Activated CD4-positive, CD25-positive, alpha-beta regulatory T cell (primary cell): ENCODE measurements at places on chromosomes 1 and 21.
A peak's percentile ranks its signal among the peaks of the same experiment; 100 is the strongest.

- no peak for DNase-seq
Measured at GRCh38 chr1:156898161-156898566, 4.6 kb downstream of the PEAR1 start.

DNA sequence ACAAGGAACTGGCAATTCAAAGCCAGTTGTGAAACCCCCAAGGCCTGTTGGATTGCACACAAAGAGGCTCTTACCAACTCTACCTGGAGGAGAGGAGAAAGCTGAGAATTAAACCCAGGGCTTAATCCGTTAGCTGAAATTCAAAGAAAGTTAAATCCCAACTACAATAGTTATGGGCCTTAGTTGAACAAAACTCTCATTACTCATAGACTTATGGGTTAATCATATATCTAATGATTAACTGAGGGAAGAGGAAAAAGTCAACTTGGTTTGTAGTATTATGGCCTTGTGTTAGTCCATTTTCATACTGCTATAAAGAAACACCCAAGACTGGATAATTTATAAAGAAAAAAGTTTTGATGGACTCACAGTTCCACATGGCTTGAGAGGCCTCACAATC lies 838.2 kb upstream of the ADGRL2 start:
- DNase-seq: no peak

- no peak for DNase-seq
Measured at GRCh38 chr21:43956670-43957035, 55.5 kb upstream of the TRAPPC10 start.

DNA sequence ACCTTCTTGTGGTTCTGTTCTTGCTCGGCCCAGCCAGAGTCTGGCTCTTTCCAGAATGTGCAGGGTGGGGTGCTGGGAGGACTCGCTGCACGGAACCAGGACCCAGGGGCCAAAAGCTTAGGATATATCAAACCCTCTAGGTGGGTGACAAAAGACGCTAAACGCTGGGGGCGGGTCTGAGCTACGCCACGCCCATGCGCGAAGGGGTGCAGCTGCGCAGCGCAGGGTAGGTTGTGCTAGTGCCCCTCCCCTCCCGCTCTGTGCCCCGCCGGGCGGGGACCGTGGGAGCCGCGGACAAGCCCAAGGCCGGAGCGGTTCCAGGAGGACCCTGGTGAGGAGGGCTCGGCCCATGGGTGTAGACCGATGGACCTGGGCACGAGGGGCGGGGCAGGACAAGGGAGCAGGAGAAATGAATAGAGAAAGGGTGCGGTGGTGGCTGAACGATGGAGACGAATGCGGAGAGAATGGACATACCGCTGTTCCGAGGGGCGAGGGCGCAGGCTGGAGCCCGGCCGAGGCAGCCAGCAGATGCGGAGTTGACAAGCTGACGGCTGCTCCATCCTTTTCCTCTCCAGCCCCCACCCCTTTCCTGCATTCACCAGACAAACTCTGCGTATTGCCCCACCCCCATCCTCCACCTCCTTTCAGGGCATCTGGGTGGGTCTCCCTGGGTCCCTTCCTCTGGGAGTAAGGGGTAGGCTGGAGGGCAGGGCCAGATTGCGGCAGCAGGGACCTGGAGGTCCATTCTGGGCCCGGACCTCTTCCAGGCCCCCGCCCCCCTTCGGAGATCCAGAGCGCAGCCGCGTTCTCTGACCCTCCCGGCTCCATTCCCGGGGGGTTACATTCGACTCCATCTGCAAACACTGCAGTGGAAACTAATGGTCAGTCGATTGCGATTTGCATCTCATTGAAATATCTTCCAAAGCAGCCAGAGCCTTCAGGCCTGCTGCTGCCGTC lies at the start of gene RUSC1:
TSS of gene RUSC1 (plus strand) at position 234 of the 957 bp plus-strand sequence. CDS start 880 bp downstream, outside the sequence.
- peak; percentile 39 for DNase-seq

- DNase-seq: no peak
Measured at GRCh38 chr1:30037251-30038118, 685.9 kb downstream of the MATN1 start.

DNA sequence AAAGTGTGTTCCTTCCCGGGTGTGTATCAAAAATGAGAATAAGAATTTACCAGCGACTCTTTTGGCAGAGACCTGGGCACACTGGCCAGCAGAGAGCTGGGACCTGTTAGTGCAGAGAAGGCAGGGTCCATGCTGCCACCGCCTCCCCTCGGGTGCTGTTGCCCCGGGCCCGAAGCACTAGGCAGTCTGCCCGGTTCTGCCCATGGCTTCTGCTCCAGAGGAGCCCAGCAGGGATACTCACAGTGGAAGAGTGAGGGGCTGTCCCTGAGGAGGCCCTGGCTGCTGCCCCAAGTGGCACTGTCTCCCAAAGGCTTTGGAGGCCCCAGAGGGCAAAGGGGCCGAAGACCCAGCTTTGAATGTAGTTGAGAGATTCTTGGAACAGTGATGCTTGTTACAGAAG lies 80.5 kb downstream of the MIS18A start:
- DNase-seq: no peak

DNA sequence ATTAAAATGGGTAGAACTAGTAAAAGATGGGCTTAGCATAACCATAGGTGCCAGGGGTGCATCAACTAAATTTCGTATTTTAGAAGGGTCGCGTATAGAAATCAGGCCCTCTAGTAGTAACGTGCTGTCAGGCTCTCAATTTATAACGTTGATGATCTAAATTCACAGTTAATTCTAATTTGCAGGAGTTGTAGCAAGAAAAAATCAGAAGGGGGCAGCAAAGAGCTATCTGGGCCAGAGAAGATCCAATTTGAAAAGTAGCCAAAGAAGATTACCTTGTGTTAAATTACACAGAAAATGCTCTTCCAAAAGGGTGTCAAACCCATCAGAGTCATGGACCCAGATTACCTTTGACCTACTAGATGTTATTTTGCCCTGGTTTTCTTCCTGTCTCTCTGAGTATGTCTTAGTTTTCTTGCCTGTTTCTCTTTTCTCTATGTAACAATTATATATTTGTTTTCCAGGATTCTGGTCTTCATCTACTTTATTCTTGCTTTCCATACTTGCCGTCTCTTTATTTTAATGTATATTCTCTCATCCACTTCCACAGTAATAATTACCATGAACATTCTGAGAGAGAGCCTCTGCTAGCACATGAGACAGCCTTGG lies 1030.9 kb downstream of the AMY1C start:
- no peak for DNase-seq

DNA sequence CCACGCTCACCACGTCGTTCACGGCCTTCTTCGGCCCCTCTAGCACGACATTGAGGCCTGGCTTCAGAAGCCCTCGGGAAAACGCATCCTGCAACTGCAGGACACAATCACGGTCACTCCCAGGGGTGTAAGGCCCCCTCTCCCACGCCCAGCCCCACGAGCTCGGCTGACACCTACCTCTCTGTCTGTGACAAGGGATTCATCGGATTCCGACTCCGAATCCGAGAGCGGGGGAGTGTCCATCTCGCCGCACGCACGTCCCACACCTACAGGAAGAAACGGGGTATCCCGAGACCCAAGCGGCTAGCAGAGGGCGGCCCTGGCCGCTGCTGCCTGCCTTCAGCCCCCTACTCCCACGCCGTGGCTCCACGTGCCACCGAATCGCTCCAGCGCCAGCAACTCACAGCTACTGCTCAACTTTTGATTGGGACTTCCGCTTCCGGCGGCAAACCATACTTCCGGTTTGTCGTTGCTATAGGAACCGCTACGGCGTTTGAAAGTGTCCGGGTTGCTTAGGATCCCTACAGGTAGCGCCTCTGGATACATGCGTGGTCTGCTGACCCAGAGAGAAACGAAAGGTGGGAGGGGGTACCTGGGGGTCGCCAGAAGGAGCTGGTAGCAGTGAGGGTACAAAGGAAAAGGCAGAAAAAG lies at the start of the genes CFAP57 and EBNA1BP2:
TSS of gene CFAP57 (plus strand) at position 455 of the 651 bp plus-strand sequence. CDS start 424 bp downstream, outside the sequence.
TSS of gene EBNA1BP2 (minus strand) at position 415 of the 651 bp plus-strand sequence. CDS start at position 243, 172 bp downstream.
- DNase-seq: peak; percentile 85

DNA sequence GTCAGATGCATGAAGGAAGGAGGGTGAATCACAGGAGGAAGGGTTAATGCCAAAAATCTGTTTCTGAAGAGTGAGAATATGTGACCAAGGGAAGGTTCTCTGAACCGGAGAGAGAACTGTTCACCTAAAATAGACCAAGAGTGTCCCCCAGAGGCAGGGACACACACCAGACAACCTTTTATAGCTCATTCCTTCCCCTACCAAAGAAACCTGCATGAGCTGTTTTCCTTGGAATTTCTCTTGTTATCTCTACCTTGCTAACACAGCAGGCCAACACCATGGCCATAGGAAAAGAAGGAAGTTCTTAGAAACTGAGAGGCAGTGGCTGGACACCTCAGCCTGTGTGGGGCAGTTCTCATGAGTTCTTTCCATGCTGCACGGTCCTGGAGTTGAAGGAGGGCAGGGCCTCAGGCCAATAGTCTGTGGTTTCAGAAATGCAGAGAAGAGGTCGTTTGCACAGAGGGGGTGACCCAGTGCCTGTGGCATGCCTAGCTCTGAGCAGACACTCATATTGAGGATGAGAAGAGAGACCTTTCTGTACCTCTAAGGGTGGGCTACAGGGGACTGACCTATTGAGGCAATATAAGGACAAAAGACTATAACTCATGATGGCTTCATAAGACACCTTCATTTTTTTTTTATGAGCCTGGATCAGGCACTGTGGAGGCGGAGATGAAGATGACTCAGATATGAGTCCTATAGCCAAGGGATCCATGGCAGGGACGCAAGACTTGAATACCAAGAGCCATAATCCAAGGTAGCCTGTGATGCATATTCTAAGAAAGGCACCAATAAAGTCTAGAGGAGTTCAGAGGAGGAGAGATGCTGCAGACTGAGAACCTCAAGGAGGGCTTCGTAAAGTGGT lies 39.4 kb downstream of the IGFN1 start:
- no peak for DNase-seq
